NB4 (cell line): ENCODE measurements at places on chromosomes 7 and 10.

- DNase-seq: peak; percentile 53
Observed at GRCh38 chr7:44167920-44168319, 21.3 kb downstream of the GCK start.

- no peak for DNase-seq
Observed at GRCh38 chr7:47295606-47296005, 286.3 kb downstream of the TNS3 start.

DNA sequence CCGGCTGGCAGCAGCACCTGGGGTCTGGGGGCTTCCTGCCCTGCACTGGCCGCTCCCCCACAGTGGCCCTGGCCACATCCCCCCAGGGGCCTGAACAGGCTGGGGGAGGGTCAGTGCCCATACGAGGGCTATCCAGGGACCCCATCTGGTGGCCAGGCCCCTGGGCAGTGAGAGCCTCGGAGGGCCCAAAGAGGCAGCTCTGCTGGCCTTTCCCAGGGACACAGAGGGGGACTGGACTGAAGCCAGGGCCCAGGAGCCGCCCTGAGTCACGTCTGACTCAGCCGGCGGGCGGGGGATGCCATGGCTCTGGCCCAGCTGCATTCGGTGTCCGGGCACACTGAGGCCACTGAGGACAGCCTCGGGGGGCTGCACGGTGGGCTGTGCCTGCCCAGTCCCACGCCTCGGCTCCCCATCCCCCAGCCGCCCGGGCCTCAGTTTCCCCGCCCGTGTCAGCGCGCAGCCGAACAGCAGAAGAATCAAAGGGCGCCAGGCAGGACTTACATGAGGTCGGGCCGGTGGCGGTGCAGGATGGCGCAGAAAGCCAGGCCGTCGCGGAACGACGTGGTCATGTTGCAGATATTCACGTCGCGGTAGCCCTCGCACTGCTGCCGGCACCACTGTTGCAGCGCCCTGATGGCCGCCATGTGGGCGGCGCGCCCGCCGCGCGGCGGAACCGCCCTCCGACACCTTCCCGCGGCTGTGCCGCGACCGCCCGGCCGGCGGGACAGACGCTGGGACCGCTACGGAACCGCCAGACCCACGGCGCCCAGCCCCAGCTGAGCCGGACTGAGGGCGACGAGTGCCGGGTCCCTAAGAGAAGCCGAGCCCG is at the start of gene MICALL2:
Gene MICALL2 (minus strand): TSS at position 788 of the 829 bp plus-strand sequence. CDS start 144 bp downstream, at position 644.
- DNase-seq: peak; percentile 81

DNA sequence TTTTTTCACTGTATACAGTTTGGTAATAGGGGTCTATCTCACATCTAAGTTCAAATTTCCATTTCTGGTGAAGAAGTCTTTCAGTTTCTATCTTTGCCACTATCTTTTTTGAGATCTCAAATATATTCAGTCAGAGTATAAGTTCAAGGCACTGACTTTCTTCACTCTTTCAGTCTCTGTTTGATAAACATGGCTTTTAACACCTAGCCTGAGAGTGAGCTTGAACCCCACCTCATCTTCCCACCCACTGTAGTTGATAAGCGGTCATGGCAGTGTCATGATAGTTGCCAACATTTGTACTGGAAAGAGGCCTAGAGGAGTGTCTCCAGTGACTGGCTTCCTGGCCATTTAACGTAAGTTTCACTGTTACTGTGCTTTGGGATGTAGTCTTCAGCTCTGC is 41.2 kb upstream of the AGR3 start:
- DNase-seq: no peak

DNA sequence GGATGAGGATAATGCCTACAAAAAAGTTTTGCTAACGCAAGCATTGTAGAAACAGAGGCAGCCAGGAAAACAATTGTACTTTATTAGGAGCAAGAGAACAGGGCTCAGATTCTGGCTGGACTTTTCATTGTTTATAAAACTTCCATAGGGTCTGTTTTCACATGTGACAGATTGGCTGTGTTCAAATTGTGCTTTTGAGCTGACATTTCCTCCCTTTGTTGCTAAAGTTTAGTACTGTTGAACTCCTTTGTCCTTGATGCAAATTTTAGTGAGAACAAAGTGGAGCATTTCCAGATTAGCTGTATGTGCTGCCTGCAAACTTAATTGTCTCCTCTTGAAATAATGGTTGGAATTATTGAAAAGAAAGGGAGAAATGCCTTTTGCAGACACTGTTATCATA is 221.0 kb upstream of the FZD1 start:
- DNase-seq: no peak

DNA sequence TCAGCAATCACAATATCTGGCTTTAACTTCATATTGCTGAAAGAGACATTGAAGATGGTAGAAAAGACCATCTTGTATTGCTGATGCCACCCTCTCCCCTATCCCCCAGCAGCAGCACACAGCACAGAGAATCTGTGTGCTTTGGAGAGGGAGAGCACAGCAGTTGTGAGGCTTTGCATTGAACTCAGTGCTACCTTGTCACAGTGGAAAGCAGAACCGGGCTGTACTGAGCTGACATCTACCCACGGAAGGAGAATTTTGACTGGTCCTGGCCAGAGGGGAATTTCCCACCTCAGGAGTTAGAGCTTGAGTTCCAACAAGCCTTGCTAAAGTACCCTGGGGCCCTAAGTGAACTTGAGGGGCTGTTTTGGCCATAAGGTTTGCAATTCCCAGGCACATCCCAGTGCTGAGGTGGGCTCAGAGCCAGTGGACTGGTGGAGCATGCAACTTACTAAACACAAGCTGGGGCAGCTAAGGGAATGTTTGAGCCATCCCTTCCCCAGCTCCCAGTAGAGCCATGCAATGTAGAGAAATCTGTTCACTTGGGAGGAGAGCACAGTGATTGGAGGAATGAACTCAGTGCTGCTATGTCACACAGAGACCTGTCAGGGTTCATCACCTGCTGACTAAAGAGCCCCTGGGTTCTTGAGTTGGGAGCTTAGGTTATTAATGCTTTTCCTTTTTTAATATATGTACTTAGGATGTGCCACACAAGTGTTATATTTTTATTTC is 62.1 kb downstream of the OR13A1 start:
- DNase-seq: no peak

DNA sequence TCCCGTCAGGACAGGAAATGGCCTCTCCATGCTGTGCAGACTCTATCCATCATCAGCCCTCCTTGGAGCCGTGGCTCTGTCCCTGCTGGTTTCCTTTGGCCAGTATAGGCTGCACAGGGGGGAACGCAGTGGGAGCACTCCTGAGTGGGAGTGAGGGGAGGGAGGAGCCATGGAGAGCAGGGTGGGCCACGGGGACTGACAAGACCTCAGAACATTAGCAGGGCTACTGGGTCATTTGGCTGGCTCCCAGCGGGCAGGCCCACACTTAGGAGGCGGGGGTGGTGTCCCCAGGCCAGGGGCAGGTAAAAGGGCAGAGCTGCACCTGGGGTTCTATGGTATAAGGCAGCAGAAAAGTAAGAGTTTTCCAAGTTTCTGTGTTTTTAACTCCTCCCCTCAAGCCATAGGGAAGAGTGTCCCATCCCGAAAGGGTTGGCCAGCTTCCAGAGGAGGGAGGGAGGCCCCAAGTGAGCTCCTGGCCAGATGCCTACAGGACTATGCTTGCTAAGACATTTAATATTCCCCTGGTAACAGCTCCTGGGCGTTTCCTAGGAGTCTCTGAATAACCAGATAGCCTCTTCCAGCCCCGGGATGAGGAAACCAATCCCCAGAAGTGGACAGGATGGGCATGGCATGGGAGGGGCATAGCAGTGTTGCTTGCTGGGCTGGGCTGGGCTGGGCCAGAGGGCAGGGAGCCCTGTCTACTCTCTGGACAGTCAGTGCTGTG is 5.5 kb upstream of the OPN4 start:
- DNase-seq: no peak

DNA sequence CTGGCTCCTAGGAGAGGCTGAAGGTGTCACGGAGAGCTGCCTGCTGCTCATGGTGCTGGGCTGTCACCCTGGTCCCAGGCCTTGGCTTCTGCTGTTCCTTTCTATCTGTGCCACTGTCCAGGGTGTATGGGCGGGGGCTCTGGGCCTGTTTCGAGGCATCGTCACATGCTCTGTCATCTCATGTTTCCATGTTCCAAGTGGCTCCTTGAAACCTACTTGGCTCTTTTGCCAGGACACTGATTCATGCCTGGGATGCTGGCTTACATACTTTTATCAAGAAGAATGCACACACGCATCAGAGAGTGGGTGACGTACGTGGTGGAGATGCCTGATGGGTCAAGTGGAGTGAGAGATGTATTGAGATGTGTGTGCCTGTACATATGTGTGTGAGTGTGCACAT is 50.9 kb downstream of the ADCY1 start:
- DNase-seq: no peak

- no peak for DNase-seq
Observed at GRCh38 chr10:91700788-91701444, 68.0 kb upstream of the PPP1R3C start.

DNA sequence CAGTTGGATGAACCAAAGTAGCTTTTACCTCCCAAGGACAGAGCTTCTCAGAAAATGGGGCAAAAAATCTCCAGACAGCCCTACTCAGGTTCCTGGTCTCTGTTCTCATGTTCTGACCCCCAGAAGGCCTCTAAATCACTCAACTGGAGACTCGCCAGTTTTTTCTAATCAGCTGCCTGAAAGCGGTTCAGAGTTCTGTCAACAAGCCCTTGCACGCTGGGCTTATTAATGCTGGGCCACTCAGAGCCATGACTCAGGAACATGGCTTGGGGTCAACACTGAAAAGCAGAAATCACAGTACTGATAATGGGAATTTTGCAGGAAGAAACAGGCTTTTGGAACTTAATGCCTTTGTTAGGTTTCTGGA is 15.3 kb downstream of the ECHDC3 start:
- no peak for DNase-seq

DNA sequence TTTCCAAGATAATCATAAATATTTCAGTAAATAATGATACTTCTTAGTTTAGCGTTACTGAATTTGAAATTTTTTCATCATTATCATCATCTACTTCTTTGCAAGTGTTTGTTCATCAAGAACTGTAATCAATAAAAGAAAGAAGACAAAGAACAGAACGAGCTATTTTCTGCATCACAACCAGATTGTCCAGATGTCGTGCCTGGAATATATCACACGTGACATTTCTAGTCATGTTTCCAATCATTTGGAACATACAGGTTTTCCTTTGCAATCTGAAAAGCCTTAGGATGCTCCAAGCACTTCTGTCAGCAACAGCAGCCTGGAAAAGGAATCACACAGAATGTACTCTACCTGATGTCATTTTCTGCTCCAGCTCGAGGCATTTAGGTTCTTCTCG is 107.4 kb downstream of the FAM107B start:
- DNase-seq: no peak

GRCh38 chr10:131315344-131315743 is 3.8 kb upstream of the TCERG1L start:
- no peak for DNase-seq

DNA sequence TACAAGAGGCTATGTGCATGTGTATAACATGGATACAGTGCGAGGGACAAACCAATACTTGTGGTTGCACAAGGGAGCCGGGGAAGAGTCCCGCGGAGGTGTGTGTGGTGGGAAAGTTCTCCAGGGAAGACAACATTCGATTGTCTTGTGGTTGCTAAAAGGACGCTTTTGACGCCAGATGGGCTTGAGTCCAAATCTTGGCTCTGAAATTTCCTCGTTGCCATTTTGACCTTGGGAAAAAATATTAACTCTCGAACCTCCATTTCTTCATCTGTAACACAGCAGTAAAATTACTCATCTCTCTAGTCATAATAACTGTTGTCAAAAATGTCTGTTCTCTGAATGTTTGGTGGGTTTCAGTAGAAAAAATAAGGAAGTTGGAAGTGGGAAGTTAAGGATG is 16.5 kb downstream of the PLXDC2 start:
- DNase-seq: no peak

GRCh38 chr7:143395187-143396149 is 13.2 kb downstream of the EPHA1 start:
- DNase-seq: peak; percentile 78

DNA sequence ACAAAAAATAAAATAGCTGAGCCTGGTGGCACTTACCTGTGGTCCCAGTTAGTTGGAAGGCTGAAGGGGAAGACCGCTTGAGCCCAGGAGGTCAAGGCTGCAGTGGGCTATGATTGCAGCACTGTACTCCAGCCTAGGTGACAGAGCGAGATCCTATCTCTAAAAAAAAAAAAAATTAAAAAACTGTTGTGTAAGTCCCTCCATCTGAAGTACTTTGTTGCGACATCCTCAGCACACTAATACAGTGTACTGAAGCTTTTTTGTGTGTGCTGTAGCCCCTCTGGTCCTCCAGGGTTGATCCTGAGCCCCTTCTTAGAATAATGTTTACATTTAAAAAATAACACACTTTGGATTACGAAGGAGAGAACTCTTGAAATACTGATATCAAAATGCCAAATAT is 71.3 kb downstream of the PFKFB3 start:
- DNase-seq: peak; percentile 73

DNA sequence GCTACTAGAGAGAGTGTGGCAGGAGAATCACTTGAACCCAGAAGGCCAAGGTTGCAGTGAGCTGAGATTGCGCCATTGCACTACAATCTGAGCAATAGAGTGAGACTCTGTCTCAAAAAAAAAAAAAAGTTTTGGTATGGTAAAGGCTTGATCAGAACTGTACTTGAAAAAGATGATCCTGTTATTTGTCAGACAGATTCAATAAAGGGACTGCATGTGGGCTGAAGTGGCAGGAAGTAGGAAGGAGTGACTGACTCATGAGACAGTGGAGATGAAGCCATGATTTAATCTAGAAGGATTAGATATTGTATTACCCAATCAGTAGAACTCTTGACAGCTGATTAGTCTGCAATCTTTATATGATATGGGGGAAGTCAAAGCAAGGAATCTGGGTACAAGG is 2.7 kb upstream of the TMEM254 start:
- DNase-seq: no peak

DNA sequence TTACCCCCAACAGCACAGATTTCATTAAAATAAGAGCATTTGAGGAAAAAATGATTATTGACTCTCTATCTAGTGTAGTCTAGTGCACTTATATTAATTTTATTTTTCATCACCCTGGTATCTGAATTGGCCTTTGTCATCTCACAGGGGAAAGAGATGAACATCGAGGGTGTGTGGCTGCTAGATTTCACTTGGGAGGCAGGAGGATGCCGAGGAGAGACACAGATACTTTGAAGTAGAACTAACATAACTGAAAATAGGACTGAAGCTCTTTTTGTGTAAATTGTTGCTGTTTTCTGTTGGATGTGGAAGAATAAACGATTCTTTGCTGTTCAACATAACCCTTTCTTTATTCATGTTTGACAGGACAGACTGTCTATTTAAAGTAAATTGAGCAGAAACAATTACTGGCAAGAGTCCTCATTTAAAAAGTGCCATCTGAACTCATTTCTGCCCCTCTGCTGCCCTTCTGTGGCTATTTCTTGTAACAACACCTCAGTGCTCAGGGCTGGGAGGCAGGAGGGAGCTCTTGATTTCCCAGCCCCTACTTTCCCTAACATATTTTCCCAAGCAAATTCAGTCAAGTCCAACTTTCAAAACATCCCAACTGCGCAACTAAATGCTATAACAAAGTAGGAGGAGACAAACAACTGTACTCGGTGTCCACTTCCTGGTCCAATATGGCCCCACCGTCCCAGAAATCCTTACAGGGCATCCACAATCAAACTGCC is 15.6 kb downstream of the LYZL1 start:
- DNase-seq: peak; percentile 58

DNA sequence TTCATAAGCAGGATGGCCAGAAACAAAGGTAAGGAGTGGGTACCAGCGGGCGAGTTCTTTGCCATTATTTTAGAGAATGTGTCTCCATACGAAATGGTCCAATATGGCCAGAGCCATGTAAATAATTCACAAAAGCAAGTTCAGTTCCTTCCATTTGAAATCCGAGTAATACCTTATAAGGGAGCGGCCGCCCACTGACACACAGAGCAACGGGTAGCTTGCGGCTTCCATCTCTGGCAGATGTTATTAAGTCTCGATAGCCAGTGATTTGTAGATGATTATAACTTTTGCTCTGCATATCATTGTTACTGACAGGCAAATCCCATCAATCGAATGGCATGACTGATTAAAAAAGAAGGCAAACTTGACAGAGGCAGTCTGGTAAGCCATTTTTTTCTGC is 63.2 kb downstream of the GFRA1 start:
- DNase-seq: no peak
